Muscle of back (tissue), 13 donors: ENCODE measurements at places on chromosomes 11 and 22. TPM values are rescaled to one million over a fixed set of nuclear protein-coding genes. Genes with fewer than 3 reads are reported as not detected.

The GLYATL2 gene
- polyA plus RNA-seq = 2.6 TPM

The MS4A1 gene
- 0.91 TPM for polyA plus RNA-seq

The KCTD14 gene
- polyA plus RNA-seq = 1.3 TPM

The FREY1 gene
- 0.22 TPM for polyA plus RNA-seq

The NLRP10 gene
- polyA plus RNA-seq = not detected

The ZC3H12C gene
- 9.3 TPM for polyA plus RNA-seq

The OR4C45 gene
- polyA plus RNA-seq = not detected

The B3GAT1 gene
- 0.26 TPM for polyA plus RNA-seq

The ELFN2 gene
- 1.1 TPM for polyA plus RNA-seq

The MS4A15 gene
- polyA plus RNA-seq = not detected

GRCh38 chr11:117097389-117098268 lies 599 bp downstream of the SIK3 start:
- no peak for DNase-seq

- DNase-seq = no peak
Observed at GRCh38 chr11:74043450-74043849, 34.6 kb upstream of the UCP3 start.

DNA sequence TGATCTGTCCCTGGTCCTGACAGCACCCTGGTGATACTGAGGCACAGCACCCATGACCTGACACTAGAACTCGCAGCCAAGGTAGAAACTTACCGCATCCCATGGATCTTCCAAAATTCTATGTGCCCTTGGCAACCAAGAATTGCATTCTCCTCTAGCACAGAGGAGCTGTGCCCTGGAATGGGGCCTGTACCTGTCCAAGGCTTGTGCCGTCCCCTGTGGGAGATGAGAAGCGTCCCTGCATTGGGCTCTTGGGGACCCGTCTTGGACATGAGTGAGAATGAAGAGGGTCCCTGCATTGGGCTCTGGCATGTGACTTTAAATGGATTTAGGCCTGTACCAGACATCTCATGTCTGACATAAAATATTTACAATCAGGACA lies 67.1 kb downstream of the GGTLC2 start:
- DNase-seq = no peak

DNA sequence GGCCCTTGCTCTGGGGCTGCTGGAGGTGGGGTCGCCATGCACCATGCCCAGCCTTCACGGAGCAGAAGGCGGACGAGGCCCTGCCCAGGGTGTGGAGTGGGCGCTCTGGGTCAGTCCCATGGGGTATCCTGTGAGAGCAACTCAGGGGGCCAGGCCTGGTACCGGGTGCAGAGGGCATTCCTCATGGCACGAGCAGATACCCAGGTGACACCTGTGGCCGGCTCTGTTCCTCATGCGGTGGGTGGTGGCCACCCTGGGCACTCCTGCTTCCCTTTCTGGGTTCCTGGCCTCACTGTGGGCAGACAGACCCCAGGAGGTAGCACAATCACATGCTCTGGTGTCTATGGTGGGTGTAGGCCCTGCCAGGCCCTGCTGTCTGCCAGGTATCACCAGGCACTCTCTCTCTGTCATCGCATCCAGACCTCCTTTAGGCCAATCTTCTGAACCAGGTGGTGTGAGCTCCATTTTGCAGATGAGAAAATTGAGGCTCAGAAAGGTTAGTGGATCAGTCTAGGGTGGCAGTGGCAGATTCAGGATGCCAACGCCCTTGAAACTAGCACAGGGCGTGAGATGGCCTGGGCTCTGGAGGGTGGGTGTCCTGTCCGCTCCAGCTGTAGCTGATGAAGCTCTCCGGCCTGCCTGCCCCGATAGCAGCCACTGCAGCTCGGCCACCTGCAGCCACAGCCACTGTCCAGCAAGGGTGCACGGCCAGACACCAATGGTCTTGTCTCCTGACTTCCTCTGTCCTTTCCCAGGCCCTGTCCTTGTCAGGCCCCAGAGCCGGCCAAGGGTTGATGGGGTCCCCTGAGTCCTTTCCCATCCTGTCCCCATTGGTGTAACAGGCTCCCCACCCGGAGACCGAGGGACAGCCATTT lies 15.1 kb downstream of the DGKZ start:
- DNase-seq = no peak

DNA sequence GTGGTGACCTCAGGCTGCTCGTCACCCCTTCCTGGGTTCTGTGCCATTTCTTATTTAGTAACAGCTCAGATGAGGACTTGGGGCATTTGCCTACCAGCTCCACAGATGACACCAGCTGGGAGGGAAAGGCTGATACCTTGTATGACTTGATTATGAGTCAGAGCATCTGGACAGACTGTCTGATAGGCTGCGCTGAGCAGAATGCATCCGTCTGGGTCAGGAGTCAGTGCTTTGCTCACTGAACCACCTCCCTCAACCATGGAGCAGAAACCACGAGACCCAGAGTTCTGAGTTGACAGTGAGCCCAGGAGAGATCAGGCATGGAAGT lies 6.8 kb downstream of the ST14 start:
- DNase-seq = no peak

GRCh38 chr22:41308544-41308947 lies 7.2 kb downstream of the ZC3H7B start:
- DNase-seq = no peak

DNA sequence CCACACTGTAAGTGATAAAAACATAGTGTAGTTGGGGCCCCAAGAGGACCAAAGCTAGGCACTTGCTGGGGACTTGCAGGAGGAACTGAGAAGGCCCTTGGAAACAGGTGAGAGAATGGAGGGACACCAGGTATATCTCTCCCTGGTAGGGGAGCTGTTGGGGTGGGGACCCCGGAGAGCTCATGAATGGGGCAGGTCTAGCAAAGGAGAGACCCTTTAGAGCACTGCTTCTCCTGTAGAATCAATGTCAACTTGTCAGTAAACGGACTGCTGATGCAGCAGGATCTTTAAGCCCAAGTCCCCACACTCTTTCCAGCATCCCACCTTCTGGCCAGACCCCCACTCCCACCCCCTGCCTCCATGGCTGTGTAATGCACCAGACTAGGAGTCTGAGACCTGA lies 109.6 kb upstream of the THY1 start:
- DNase-seq = no peak

DNA sequence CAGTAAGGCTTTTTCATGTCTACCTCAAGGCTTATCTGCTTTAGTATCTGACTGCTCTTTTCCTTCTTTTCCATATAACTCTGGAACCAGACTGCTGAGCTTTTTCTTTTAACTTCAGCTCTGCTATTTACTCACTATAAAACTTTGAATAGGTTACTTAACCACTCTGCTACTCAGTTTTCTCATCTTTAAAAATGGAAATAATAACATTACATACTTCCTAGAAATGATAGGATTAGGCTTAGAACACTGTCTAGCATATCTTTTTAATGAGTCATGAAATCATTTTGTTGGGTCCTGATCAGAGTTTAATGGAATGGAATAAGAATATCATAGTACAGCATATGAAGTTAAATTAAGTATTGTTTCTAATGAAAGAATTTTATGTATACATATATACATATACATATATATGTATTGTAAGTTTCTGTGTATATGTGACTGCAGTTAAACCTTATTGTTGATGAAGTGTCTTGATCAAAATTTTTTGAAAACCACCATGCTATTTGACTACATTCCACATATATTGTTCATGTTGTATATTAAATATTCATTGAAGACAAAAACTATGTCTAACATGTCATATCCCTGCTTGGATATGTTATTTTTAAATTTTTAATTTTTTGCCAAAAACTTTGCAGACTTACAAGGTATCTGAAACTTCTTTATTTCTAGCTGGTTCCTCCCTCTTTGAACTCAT lies 120.2 kb downstream of the METTL15 start:
- peak; percentile 27 for DNase-seq

GRCh38 chr11:11724994-11725393 lies 103.2 kb upstream of the GALNT18 start:
- DNase-seq = no peak

DNA sequence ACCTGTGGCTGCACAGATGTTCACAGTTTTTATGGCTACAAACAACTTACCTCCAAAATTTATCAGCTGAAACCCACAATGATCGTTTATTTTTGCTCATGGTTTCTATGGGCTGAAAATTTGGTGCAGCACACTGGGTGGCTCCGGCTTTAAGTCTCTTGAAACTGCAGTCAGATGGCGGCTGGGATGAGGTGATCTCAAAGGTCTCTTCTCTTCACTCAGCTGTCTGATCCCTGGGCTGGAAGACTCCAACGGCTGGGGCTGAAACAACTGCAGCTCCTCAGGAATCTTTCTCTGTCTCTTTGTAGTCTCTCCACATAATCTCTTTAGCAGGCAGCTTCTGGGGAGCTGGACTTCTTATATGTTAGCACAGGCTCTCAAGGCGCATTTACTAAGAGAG lies 117.3 kb upstream of the FAT3 start:
- DNase-seq = no peak

- peak; percentile 72 for DNase-seq
Observed at GRCh38 chr11:68383976-68384501, 71.6 kb downstream of the LRP5 start.

- DNase-seq = no peak
Observed at GRCh38 chr11:15742626-15743519, 613.5 kb downstream of the SOX6 start.

GRCh38 chr11:121769191-121769590 lies 316.4 kb upstream of the SORL1-AS1 start:
- no peak for DNase-seq

DNA sequence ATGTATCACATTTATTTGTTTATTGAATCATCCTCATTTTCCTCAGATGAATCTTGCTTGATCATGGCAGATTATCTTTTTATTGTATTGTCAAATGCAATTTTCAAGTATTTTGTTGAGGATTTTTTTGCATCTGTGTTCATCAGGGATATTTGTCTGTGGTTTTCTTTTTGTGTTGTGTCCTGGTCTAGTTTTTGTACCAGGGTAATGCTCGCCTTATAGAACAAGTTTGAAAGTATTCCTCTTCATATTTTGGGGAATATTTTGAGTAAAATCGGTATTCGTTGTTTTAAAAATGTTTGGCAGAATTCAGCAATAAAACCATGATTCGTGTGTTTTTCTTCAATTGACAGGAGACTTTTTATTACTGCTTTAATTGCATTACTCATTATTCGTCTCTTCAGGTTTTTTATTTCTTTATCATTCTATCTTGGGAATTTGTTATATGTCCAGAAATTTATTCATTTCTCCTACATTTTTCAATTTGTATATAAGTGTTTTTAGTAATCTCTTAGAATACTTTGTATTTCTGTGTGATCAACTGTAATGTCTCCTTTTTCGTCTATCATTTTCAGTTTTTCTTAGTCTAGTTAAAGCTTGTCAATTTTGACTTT lies 113.4 kb upstream of the SERPIND1 start:
- DNase-seq = no peak

DNA sequence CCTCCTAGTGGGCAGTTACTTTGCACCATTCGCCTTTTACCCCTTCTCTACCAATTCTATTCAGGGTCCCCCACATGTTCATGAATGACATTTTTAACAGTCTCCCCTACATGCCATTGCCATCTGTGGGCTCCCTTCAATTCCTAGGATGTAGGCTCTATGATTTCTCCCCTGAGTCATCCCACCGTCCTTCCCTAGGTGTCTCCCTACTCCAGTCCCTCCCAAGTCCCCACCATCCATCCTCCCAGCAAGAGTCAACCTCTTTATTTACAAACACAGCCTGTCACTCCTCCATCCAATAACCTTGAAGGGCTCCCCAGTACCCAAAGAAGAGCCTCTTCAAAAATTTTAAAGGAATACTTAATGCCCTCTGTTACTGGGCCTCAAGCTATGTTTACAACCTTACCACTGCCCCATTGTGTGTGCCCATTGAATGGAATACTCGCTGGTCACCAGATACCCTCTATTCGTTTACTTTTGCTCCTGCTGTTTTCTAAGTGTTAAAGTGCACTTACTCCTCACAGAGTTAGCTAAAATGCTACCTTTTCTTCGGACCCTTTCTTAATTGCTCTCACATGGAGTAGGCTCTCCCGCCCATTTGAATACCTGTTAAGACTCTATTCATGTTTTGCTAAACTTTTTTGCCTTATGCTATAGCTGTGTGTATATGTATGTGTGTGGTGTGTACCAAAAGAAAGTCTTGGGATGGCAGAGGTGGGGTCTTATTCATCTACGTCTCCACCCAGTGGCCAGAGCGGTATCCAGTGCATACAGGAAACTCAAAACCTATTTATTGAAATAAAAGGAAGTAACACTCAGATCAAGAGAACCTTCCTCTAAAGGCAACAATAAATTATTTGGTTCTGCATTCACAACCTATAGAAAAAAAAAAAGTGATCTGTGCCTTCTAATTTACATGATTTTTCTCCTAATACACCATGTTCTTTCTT lies 235.8 kb upstream of the CCDC90B start:
- no peak for DNase-seq

GRCh38 chr11:47533690-47534151 lies 19.2 kb downstream of the CELF1 start:
- DNase-seq = no peak

- no peak for DNase-seq
Observed at GRCh38 chr22:31044262-31044861, 36.8 kb upstream of the SMTN start.

DNA sequence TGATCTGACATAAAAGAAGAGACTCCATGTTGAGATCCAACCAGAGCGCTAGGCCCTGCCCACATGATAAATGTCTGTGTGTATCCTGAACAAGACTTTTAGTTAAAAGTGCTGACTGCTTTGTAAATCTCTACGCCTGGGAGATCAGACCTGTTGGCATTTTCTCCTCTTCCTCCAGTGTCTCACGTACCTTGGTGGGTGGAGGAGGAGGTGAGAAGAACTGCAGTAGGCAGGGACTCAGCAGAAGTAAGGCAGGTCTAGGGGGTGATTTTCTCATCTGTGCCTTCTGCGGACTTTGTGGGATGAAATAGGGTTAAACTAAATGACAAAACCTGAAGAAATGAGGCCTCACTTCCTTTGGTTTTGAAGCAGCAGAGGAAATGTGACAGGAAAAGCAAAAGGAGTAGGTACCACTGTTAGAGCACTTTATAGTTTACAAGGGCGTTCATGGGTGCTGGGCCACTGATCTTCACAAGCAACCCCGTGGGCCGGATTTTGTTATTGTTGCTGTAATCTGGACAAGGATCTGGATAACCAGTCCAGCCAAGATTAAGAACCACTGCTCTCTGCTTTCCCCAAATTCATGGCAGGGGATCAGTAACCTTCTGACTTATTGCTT lies 36.7 kb upstream of the PLET1 start:
- DNase-seq = no peak

DNA sequence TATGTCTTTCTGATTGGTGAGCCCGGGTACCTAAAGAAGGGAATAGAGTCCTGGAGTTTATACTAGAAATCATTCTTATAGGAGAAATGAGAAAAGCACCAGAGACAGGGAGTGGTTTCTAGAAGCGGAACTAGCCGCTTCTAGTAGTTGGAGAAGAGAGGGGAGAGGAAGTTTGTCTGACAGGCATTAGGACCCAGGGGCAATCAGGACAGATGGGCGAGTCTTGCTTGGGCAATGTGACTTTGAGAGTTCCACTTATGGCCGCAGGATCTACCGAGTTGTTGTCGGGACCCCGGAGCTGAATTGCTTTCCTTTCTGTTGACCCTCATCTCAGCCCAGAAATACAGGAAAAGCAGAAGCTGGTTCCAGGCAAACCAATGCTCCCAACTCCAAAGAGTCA lies 596.8 kb upstream of the CNTN5 start:
- DNase-seq = no peak

- DNase-seq = no peak
Observed at GRCh38 chr22:27670701-27671412, 130.7 kb downstream of the MN1 start.

- DNase-seq = no peak
Observed at GRCh38 chr11:44104481-44105294, 9.2 kb downstream of the EXT2 start.

- no peak for DNase-seq
Observed at GRCh38 chr11:47078751-47079521, 97.7 kb downstream of the ARFGAP2 start.

- DNase-seq = no peak
Observed at GRCh38 chr22:43133401-43133800, 9.8 kb downstream of the MCAT start.

- DNase-seq = no peak
Observed at GRCh38 chr11:7564803-7565202, 51.0 kb downstream of the PPFIBP2 start.
